ENCODE measurements at places on chromosomes 5 and 9.

- DNase-seq = no peak
Measured at GRCh38 chr5:181099602-181100086, 31.3 kb downstream of the OR2V1 start.

GRCh38 chr9:110599468-110599867 is 19.9 kb upstream of the SVEP1 start:
- DNase-seq = no peak

- DNase-seq = no peak
Measured at GRCh38 chr5:95684361-95684760, 1.6 kb upstream of the SPATA9 start.

GRCh38 chr9:72898360-72898759 is 54.5 kb downstream of the ALDH1A1 start:
- DNase-seq = no peak

DNA sequence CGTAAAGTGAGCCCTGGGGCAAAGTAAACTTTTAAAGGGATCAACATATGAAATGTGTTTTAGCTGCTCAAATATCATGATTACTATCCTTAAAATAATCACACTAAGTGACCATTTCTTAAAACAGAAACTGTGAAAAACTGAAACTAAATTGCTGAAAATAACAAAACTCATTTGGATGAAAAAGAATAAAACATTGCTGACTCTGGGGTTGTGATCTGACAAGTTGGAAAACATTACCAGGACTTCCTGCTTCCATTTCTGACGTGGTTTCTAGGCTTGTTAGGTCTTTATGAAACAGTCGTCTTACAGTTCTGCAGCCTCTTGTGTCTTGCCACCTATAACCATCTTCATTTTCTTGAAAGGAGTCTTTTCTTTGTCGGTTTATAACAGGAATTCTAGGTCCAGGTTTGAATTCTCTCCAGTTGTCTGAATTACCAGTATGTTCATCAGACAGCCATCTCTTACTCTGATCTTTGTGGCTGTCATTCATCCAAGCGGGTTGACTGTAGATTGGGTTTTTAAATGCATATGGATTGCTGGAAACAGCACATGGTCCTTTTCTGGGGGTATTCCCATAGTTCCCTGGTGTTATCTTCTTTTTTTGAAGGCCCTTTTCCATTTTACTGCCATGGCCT is 1.7 kb downstream of the TUT7 start:
- DNase-seq = peak; percentile 30

GRCh38 chr9:79617395-79617794 is 45.6 kb downstream of the TLE4 start:
- no peak for DNase-seq

DNA sequence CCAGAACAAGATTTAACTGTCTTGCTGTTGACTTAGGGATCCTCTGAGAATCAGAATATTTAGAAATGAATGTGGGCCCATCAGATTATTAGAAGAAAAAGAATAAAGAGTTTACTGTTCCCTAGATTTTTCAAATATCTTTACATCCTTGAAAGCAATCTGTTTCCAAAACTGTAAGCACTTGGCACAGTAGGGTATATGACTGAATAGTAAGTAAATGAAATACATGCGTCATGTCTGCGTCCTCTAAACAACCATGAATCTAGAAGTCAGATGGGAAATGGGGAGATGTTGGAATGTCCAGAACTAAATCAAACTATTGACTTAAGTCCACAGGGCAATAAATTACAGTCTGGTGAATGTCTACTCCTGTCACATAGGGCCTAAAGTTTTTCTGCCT is 26.1 kb downstream of the TTC23L start:
- no peak for DNase-seq

- DNase-seq = no peak
Measured at GRCh38 chr5:139592289-139592688, 31.1 kb downstream of the UBE2D2 start.

DNA sequence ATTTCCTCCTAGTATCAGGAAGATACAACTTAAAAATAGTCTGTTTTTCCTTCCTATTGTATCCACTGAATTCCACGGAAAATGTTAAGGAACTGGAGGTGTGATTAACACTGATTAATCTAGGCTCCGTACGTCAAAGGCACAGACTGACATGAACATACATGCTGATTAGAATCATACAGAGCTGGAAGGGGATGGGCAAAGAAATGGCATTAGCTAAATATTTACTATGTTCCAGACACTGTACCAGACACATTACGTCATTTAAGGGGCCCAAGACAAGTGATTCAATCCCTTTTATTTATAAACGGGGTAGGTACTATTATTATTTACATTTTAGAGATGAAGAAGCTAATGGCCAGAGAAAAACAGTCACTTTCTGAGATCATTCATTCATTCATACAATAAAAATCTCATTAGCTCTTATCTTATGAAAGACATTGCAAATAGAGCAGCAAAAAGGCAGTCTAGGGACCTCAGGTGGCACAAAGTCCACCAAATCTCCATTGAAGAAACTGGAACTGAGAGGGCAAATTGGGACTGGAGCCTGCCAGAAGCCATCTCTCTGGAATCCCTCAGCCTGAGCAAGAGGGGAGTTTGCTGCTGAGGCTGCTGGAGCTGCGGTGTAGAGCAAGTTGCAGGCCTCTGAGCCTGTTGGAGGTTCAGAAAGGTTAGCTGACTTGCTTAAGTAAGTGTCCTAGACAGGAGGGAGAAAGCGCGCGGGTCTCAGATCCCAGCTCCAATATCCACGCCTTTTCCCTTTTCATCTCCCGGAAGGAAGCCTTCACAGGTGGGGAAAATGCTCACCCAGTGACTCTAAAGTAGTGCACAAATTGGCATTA is 1.6 kb upstream of the TGFBR1 start:
- no peak for DNase-seq

- DNase-seq = no peak
Measured at GRCh38 chr9:83069651-83070050, 6.7 kb upstream of the RASEF start.
